ENCODE measurements at places on chromosomes 4 and X. TPM values are rescaled to one million over a fixed set of nuclear protein-coding genes. Genes with fewer than 3 reads are reported as not detected.

DNA sequence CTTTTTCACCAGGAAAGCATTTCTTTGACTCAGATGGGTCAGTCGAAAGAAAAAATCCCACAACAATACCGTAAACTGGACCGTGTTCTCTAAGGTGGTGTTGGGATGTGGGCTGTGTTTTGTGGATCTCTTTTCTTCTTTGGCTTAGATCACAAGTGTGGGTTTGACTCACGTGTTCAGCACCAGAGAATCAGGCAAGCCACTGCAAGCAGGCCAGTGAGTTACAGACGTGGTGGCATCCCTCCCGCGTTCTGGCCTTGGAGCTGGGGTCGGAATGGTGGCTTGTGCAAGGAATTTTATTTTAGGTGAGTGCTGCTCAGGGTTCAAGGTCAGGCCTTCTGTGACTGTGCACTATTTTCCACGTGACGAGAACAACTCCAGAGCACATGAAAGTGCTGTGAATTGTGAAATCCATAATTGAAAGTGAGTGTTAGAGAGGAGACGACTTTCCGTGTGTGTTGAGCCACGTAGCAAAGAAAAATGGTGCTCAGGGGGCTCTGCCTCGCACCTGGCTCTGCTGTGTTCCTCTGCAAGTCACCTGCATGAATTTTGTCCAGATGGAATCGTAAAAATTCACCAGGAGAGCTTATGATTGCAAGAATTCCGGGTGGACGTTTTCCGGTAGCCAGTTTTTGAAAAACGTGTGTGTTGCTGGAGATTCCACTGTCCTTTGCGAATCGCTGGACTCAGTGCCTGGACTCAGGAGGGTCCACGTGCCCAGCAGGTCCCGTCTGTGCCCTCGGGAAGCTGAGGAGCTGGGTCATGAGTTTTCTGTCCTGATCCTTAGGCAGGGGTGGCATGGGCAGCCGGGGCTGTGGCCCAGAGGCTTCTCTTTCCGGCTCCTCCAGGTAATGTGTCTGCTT lies 33.6 kb upstream of the HGFAC start:
- no peak for DNase-seq

- no peak for DNase-seq
These were observed 9.8 kb upstream of the CCNG2 start for GRCh38 chr4:77147079-77147782.

DNA sequence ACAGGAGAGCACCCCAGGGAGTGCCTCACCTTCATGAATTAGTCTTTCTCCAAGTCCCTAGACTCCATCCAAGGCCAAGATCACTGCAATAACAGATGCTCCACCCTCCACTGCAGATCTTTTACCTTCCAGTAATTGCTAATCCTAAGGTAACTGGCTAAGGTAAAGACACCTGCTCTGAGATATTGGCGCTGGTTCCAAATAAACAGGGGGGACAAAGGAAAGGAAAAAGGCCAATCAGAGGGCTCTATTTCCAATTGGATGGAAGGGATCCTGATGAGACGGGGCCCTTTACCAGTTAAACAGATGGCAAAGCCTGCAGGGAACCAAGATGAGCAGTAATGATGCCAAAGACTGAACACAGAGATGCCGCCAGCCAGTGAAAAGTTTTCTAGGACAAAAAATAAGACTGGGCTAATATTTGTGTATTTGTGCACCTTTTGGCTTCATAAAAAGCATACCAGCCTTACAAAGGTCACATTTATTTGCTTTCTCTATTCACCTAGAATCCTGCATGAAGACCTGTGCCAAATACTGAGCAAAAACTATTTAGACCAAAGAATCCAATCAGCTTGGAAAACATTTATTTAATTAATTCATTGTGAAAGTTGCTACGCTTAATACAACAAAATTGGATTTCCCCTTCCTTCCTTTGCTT lies 148.5 kb downstream of the PPP3CA start:
- DNase-seq = no peak

- no peak for DNase-seq
These were observed 82.8 kb downstream of the ARSF start for GRCh38 chrX:3124031-3124430.

LNX1 gene
- 3.3 TPM for total RNA-seq

GRCh38 chrX:71955530-71956120 lies 45.0 kb downstream of the NHSL2 start:
- no peak for DNase-seq
